T-helper 2 cell (primary cell): ENCODE measurements at places on chromosomes 7 and 10.
A peak's percentile ranks its signal among the peaks of the same experiment; 100 is the strongest.

GRCh38 chr7:157486007-157486755 is 149.4 kb downstream of the DNAJB6 start:
- DNase-seq: no peak

- DNase-seq: no peak
Observed at GRCh38 chr10:78927257-78927995, 141.3 kb upstream of the ZMIZ1 start.

- DNase-seq: no peak
Observed at GRCh38 chr7:143953421-143953820, 1.2 kb upstream of the OR2F1 start.

DNA sequence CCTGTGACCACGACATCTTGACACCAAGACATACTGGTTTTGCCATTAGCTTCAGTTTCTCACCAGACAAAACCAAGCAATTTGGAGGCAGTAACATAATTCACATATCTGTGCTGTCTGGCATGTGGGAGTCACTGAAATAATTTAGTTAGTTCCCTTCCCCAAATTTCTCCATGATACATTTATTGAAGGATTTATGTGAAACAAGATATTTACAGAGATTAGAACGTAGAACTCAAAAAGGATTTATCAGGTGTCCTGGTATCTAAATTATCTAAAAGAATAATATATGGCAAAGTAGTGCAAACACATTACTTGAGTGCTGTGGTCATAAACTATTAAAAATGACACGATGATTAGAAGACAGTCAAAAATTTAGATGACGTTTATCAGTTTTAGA is 98.7 kb downstream of the ETV1 start:
- no peak for DNase-seq

GRCh38 chr10:77925410-77925794 is 1.2 kb downstream of the DLG5 start:
- no peak for DNase-seq

DNA sequence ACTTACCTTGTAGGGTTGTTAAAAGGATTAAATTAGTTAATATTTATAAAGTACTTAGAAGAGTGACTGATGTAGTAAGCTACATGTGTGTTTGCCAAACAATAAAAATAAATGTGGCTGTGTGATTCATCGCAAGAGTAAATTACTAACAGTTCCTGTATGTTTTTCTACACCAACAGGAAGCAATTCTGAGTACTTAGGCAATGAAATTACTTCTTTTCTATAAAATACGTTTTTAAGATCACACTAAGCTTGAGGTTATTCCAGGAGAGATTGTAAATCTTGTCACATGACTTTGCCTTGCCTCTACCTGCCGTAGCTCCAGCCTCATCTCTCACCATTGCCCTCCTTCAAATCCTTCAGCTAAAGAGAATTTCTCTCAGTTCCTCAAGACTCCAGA is 18.1 kb upstream of the GSTK1 start:
- peak; percentile 86 for DNase-seq

- no peak for DNase-seq
Observed at GRCh38 chr7:131010717-131011431, 276.9 kb upstream of the KLF14 start.

DNA sequence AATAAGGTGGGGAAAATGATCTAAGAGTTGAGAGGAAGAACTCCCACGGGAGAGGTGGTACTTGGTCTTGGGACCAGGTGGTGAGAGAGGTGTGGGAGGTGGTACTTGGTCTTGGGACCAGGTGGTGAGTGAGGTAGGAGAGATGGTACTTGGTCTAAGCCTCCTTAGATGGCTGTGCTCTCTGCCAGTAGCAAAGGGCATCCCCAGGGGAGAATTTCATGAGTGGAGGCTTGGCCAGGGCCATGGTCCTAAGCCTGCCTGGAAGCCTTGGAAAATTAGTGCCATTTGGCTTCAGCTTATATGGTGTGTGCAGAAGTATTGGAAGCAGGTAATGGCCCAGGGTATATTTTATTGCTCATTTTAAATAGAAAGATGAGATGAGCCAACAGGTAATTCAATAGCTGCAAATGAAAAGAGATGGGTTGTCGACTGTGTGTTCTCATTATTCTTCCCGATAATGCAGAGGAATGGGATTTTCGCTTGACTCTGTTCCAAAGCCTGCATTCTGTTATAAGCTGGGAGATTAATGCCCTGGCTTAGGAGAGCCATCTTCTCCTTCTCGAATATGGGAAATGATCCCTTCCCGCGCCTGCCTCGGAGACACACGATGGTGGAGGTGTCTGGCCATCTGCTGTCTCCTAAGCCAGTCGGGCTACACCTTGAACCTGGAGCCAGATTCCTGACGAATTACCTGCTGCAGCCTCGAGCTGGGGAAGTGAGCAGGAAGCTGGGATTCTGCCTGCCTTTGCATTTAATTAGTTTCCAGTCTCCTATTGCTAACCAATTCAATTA is 287.8 kb downstream of the GALNT17 start:
- no peak for DNase-seq

GRCh38 chr10:100759331-100759730 is 13.9 kb downstream of the PAX2 start:
- DNase-seq: no peak
